Stimulated activated CD4-positive, alpha-beta T cell treated with anti-CD3 and anti-CD28 coated beads, Interleukin-12 subunit alpha, Interleukin-12 subunit beta, amount 100 ng/mL, for 4 hours (primary cell): ENCODE measurements at places on chromosomes 1 and 21.

DNA sequence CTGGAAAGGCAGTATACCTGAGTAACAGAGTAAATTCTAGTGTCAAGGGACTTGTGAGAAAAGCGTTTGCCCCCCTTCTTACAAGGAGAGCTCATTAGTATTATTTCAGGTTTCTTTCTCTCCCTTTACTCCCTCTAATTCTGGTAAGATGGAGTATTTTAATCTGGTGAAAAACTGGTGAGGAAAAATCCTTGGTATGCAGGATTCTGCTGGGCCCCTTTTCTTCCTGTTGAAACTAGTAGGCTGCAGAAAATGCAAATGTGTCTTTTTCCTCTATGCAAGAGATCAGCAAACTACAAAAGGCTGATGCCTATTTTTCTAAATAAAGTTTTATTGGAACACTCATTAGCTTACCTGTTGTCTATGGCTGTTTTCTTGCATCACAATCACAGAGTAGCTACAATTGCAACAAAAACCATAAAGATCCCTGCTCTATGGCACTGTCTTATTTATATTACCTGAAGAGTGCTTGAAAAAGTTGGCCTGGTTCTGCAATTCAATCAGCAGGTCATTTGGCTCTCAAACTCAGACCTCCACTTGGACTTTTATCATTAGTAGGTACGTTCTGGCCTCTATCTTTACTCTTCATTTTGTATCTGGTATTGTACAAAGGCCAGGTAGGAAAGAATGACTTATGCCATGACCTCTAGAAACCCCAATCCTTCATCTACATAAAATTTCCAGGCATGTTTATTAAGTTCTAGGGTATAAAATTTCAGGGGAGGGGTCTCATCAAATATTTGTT lies 109.6 kb downstream of the AKT3 start:
- DNase-seq, result no peak

GRCh38 chr1:185156288-185156853 lies 382 bp downstream of the TRMT1L start:
- DNase-seq, result no peak

- no peak for DNase-seq
These were observed 28.7 kb downstream of the RSPH1 start for GRCh38 chr21:42467140-42467983.

- no peak for DNase-seq
These were observed 44.5 kb upstream of the VAMP3 start for GRCh38 chr1:7726623-7727022.

DNA sequence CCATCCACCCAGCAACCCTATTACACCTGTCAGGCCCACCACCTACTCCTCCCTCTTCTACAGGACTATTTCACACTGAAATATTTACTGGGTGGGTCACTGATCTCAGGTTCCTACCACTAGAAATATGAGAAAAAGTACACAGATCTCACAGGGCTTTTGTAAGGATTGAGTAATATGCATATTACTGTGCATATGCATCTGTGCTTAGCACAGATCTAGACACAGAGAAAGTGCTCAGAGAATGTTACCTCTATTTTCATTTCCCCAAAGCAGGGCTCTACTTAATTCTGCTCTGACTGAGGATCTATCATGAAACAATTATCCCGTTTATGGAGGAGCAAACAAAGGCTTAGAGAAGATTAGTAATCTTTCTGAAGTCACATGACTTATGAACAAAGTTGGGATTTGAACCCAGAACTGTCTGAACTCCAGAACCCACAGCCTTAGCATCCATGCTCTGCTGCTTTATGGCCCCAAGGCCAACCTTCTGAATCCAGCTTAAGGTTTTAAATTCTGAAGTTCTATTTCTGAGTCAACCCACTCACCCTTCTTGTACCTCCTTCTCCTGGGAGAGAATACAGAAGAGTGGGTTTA lies 11.8 kb downstream of the TSSK3 start:
- DNase-seq, result no peak

- DNase-seq, result no peak
These were observed 99.5 kb downstream of the DAB1 start for GRCh38 chr1:57324388-57324787.

GRCh38 chr1:92362970-92363369 lies 64.1 kb downstream of the RPAP2 start:
- no peak for DNase-seq

DNA sequence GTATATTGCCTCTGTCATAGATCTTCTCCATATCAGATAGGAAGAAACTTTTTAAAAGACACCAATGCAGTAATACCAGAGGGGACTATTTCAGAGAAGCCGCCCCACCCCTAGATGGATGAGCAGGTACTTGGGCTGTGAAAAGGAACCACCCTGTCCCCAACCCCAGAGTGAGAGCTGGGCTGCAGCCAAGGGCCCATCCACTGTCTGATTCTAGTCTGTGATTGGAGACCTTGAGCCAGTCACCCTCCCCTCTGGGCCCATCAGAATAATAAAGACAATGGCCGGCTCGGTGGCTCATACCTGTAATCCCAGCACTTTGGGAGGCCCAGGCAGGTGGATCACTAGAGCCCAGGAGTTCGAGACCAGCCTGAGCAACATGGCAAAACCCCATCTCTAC lies 5.0 kb downstream of the CLEC20A start:
- no peak for DNase-seq

GRCh38 chr1:181140891-181141290 lies 52.4 kb downstream of the IER5 start:
- DNase-seq, result no peak

- no peak for DNase-seq
These were observed 674.4 kb downstream of the KCNT2 start for GRCh38 chr1:195933835-195934234.

DNA sequence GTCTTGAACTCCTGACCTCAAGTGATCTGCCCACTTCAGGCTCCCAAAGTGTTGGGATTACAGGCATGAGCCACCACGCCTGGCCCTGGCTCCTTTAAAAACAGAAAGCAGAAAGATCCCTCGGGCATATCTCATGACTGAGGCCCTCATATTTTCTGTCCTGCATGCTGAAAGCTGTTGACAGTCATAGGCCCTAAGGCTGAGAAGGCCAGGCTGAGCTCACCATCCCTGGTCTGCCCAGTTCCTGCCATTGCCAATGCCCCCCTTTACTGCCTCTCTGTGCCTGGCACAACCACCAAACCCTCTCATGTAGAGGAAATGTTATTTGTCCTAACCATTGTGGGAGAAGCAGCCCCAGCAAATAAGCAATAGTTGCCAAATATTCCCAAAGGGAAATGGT lies 12.7 kb downstream of the CD34 start:
- DNase-seq, result no peak

DNA sequence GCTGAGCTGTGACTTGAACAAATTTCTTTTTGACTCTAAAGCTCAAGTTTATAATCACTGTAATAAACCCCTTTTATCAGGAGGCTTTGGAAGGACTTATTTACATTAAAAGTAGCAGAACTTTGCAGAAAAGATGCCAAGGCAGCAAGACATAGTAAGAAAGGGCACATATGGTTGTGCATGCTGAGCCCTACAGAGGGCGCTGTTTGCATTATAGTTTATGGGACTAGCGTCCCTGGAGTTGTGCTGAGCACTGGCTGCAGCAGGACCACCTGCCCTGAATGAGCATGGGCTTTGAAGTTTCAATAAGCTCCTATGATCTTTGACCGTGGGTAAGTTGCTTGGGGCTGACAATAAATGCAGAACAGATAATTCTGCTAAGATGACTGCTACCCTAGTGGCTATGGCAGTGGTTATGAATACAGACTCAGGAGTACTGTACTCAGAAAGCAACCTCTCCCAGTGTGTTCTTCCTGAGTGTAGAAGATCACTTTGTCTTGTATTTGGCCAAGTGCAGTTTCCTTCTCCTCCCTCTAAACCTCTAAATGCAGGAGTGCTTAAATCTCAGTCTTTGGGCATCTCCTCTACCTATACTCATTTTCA lies 45.4 kb upstream of the USP1 start:
- DNase-seq, result no peak

- DNase-seq, result no peak
These were observed 4.8 kb downstream of the RAP1A start for GRCh38 chr1:111624382-111624781.

DNA sequence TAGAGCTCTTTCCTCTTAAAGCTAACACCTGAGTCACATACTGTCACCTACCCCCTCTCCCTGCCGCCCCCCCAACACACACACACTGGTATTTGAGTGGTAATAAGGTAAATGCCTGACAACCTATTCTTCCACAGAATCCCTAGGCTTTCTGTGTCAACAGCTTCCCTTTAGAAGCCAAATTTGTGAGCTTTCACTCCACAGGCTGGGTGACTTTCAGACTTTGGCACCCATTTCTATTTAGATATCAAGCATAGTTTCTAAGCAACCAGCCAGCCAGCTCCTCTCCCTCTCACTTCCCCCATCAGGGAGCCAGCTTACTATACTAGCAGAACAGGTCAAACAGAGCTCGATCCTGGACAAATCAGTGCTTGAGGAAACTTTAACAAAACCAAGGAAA lies 3.2 kb upstream of the C1orf74 start:
- no peak for DNase-seq

DNA sequence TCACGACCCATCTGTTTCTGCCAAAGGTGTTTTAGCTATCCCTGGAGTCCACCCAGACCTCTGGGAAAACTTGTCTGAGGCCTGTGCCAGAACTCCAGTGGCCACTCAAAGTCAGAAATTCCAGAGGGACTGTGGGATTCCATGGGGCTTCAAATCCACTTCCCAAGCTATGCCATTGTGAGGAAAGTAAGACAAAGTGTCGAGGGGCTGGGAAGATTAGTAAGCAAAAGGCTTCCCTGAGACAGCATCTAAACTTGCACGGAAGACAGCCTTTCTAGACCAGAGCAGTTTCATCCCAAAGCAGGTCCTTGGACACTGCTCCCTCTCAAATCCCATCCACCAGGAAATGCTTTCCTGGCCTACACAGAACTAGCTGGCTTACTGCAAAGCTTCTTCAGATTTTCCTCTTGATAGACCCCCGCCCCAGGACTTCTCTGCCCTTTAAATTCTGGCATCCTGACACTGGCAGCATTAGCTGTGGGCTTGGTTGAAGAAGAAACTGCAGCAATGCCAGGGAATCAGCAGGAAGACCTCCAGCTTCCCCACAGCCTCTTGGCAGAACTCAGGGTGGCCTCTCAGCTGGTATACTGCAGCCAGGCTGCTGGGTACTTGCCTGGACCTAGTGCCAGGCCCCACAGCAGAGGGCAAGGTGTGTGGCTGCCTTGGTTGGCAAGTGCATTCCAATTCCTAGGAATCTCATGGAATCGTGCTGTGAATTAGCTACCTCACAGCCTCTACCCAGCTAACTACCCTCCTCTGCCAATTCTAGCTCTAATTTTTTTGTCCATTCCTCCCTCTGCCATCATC lies 27.3 kb upstream of the LMX1A start:
- no peak for DNase-seq

- no peak for DNase-seq
These were observed 24.9 kb upstream of the GRHL3 start for GRCh38 chr1:24294228-24294672.

GRCh38 chr1:3910049-3910731 lies 10.1 kb upstream of the C1orf174 start:
- no peak for DNase-seq

DNA sequence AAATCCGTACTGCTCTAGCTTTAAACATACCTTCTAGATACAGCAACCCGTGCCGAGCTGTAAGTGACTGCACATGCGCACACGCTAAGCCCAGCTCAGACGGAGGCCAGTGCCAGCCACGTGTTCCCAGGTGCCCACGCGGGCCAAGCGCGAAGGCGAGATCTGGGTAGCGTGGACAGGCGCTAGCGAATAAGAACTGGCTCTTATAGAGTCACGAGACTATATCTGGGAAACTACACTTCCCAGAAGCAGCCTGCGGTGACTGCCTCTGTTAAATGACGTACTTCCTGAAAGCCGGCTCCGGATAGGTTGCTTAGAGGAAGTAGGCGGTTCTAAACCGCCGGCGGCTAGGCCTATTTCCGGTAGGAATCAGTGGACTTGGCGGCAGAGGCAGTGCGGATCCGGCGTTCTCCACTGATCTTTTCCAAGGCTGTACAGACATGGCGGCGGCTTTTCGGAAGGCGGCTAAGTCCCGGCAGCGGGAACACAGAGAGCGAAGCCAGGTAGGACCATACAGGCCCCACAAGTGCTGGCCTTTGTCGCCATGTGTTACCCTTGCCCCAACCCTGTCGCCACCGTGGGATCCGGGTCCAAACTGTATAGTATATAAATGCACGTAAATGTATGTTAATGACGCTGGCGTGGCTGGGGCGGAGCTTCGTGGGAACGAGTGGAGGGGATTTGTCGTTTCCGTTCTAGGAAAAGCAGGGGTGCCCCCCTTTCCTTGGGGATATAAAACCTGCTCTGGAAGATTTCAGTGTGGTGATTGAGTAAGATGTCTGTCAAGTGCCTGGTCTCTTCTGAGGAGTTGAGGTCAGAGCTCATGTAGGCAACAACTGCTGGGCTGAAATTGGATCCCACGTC lies at the start of gene UTP11:
TSS of gene UTP11 (plus strand) at position 372 of the 864 bp plus-strand sequence. CDS start at position 441, 69 bp downstream.
- peak; percentile 82 for DNase-seq

- DNase-seq, result no peak
These were observed 131.6 kb upstream of the ETV3 start for GRCh38 chr1:157269656-157270375.

- no peak for DNase-seq
These were observed 49.9 kb downstream of the KAZN start for GRCh38 chr1:14648391-14648790.

DNA sequence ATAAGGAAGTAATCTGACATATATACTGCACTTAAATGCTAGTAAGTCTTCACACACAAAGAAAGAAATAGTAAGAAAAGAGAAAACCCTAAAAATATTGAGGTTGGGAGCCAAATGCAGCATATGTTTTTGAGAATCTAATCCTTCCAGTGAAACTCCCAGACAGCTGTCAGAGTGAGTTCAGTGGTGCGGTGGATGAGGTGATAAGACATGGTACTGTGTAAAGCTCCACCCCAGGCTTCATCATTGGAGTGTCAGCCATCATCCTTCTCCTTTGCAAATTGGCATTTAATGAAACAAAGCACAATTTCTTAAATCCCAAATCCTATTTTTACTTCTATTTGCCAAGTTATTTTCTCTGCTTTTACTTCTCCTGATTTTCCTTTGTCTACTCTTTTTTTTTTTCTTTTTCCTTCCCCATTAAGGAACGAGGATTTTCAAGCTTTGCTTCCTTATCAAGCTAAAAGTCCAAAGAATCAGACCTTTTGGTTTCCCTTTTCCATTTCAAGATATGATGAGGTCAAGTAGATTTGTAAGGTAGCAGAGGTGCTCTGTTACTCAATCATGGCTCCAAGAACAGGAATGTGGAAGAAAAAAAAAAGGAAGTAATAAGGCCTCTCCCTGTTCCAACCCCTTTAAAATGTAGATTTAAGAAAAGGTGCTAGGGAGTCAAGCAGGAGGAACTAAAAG lies 343.3 kb downstream of the SETD4 start:
- no peak for DNase-seq

DNA sequence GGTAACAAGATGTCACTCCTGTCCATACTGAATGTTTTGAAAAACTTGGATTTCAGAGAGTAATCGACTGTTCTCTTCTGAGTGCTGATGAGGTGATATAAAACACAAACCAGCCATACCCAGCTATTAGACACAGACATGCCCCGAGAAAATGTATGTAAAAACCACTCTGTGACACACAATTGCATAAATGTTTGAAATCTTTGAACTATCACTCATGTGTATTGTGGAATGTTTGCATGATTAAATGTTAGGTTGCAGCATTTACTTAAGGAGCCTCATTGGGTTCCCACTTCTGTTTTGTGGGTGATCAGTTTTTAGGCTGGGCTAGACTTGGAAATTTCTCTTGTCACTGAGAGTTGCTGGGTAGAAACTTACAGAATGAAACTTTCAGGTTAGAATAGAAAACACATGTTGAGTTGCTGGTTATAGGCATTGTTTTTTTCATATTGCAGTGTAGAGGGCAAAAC lies 270.4 kb upstream of the B3GALT2 start:
- DNase-seq, result no peak
